ENCODE measurements at places on chromosomes 7 and 10.

DNA sequence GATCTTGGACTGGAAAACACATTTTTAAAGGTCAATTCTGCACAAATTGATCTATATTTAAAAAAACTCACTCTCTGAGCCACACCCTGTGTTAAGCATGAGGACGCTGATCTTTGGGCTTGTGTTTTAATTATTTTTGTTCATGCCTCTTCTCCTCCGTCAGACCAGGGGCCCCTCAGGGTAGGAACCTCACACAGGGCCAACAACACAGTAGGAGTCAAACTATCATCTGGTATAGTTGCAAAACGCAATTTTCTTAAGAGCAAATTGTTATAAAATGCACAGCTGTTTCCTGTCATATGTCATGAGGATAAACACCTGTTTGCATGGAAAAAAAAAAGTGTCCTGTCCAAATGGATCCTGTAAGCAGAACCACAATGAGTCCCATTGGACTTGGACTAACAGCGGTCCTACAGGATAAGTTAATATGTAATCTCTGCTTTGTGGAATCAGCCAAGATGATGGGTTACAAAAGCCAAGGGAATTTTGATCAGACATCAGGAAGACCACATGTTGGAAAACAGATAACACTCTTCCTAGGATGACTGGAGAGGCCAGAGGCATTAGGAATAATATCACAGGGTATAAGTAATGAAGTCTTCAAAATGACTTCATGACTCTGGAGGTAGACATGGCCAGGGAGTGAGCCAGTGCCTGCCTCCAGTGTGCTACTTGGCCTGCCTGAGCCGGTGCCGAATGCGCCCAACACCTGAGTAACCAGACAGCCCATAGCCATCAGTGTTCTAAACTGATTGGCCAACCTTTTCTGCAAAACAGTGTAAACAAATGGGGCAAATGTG lies 184.9 kb upstream of the ADCY1 start:
- no peak for DNase-seq

- no peak for DNase-seq
Observed at GRCh38 chr7:4823441-4824119, 38.2 kb downstream of the PAPOLB start.

DNA sequence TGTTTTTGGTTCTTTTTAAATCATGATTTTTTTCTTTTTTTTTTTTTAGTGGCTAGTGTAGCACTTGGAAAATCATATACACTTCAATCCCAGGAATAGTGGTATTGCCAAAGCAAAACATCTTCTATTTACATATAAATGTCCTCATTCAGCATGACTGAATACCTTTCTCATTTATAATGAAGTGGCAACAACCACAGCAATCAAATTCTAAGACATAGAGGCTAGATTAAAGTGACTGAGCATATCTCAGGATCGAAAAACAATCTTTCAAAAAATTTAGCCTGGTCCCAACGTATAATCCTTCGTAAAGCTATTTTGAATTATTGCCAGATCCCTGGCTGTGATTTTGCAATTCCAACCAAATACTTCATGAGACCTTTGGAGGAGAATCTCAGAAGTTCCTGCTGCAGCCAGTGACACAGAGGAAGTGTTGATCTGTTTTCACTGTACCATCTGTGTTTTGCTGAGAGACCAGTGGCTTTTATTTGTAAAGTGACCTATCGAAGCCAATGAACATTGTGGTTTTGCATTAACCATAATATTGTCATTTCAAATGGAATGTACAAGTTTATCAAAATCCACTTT lies 29.8 kb upstream of the SP8 start:
- DNase-seq, result no peak

DNA sequence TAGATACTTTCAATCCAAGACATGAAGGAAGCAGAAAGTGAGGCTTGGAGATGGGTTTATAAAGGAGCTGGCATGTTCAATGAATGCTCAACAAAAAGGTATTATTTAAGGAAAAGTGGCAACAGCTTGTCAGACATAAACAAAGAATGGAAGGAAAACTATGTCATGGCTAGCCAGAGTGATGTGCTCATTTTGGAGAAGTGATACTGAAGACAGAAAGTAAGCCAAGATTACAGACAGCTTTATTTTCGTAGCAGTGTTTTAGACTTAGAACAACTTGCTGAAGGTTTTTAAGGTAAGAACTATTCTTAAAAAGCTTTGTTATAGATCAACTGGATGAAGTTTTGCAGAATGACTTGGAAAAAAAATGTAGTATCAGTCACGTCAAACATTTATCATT lies 160.5 kb upstream of the FERD3L start:
- no peak for DNase-seq

GRCh38 chr10:15293862-15294842 lies 76.9 kb downstream of the FAM171A1 start:
- no peak for DNase-seq

DNA sequence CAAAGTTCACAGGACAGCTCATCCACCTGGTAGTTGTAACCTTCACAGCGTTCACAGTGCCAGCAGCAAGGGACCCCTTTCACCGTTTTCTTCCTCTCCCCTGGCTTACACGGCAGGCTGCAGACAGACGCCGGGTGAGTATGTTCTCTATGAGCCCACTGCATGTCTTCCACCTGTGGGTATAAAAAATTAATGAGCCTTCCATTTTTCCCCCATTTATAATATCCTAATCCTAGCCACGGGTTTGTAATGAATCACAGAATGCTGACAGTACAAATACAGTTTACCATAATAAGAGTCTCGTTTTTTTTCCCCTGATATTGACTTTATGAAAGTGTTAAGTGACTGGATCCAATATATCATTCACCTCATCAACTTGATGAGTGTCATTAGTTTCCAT lies 719.0 kb downstream of the GRM8 start:
- DNase-seq, result no peak

- DNase-seq, result peak; percentile 23
Observed at GRCh38 chr10:97780841-97781617, 9.2 kb upstream of the SFRP5 start.

DNA sequence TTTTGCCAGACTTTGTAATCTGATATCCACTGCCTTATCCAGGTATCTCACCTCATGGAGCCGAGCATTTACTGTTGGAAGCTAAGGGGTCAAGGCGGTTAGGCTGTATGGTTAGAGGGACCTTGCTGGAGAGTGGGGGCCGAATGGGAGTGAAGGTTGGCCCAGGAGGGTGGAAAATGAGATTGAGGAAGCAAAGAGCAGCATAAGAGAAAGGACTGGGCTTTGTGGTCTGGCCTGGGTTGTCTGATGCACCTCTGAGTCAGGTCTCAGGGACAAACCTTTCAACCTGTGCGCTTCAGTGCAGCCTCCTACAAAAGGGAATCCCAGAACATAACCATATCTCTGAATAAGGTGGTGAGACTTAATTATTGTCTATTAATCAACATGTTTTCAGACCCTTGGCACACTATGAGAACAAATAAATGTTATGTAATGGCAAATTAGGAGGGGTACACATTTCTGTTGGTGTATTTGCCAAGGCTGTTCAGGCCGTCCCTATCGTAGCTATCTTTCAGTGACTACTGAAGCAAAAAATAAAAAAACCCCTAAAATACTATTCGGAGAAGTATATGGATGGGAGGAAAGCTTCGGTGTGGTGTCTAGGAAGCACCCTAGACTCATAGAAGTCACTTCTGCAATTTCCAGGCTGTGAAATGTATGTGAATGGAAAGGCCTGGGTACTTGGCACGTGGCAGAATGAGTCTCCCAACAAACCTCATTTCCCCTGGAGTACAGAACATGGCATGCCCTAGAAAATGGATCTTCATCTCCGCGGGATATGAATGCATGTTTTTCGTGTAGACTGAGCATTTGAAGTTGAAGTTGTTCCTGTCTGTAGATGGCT lies 4.3 kb downstream of the CAMK1D start:
- peak; percentile 46 for DNase-seq

DNA sequence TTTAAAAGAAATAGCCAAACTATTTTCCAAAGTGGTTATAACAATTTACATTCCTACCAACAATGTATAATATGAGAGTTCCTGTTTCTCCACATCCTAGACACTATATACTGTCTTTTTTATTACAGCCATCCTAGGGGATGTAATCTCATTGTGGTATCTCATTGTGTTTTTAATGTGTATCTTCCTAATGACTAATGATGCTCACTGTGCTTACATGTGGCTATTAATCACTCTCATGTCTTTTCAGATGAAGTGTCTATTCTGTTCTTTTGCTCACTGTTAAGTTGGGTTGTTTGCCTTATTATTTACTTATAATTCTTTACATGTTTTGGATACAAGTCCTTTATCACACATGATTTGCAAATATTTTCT lies 71.8 kb downstream of the ZNF438 start:
- DNase-seq, result no peak

GRCh38 chr10:113336549-113337130 lies 216.2 kb upstream of the HABP2 start:
- no peak for DNase-seq

DNA sequence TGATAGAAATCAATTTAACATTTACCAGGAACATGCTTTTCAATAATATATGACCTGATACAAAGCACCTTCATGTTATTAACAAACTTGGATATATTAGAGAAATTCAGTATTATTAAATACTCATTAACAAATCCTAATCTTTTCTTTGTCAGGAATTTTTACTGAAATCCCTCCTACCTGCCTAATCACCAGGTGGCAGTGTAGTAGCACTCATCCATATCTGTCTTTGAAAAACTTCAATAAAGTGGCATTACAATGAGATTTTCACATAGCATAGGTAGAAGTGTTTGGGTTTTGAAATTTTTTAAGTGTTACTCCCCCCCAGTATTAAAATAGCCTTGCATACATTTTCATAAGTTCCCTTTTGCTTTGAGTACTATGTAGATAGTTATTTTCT lies 1246.6 kb upstream of the LRRN3 start:
- DNase-seq, result no peak

DNA sequence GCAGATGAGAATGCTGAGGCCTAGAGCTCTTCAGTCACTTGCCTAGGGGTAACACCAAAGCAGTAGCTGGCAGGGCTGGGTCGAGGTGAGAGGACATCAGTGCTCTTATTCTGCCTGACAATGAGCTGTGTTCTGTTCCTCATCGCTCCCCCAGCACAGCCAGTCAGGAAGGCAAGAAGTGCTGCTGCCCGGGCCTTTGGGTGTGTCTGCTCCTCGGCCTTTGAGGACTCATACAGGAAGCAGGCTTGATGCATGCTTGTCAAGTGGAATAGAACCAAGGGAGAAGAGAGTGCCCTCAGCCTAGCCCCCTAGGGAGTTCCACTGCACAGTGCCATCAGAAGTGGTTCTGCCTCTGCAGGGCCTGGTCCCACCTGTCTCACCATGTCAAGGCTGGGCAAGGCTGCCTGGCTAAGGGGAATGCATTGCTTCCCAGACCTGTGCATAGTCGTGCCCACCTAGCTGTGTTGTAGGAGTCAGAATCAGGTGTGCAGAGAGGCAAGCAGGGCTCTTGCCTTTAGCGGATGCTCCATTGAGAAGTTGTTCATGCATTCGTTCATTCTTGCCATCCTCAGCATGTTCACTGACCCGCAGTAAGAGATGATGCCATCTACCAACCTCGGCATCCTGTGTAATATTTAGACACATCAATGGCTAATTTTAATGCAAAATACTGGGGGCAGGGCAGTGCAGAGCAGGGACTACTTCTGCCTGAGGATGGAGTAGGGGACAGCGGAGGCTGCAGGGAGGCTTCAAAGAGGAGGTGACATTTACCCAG lies 156.6 kb downstream of the RPS24 start:
- no peak for DNase-seq

DNA sequence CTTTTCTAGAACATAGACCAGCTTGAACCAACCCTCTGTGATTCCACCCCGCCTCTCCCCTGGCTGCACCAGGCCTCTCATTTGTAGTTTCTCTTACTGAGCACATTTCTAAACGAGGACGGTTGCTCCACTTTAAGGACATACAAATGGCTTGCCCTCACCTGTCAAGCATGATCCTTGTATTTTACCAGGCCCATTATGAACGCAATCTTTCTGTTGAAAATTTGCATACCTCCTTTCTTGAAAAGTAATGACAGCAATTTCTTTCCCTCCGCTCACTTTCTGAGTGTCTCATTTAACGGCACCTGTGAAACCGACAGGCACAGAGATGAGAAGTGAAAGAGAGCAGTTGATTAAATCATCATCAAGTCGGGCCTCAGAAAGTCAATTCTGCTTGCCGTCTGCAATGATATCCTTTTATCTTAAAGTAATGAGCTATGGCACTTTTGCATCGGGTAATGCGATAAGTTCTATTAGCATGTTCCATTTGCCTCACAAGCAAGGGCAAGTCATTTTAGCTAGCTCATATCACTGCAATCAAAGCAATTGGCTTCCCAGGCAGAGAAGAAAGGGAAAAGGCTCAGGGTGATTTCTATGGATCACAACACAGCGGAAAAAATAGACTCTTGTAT lies 705.6 kb upstream of the GALNT17 start:
- DNase-seq, result no peak

DNA sequence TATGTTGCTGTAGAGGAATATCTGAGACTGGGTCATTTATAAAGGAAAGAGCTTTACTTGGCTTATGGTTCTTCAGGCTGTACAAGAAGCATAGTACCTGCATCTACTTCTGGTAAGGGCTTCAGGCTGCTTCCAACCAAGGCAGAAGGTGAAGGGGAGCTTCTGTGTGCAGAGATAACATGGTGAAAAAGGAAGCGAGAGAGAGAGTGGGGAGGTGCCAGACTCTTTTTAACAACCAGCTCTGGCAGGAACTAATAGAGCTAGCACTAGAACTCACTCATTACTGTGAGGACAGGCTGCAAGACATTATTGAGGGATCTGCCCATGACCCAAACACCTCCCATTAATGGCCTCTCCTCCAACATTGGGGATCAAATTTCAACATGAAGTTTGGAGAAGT lies 94.5 kb downstream of the KIF20B start:
- no peak for DNase-seq

DNA sequence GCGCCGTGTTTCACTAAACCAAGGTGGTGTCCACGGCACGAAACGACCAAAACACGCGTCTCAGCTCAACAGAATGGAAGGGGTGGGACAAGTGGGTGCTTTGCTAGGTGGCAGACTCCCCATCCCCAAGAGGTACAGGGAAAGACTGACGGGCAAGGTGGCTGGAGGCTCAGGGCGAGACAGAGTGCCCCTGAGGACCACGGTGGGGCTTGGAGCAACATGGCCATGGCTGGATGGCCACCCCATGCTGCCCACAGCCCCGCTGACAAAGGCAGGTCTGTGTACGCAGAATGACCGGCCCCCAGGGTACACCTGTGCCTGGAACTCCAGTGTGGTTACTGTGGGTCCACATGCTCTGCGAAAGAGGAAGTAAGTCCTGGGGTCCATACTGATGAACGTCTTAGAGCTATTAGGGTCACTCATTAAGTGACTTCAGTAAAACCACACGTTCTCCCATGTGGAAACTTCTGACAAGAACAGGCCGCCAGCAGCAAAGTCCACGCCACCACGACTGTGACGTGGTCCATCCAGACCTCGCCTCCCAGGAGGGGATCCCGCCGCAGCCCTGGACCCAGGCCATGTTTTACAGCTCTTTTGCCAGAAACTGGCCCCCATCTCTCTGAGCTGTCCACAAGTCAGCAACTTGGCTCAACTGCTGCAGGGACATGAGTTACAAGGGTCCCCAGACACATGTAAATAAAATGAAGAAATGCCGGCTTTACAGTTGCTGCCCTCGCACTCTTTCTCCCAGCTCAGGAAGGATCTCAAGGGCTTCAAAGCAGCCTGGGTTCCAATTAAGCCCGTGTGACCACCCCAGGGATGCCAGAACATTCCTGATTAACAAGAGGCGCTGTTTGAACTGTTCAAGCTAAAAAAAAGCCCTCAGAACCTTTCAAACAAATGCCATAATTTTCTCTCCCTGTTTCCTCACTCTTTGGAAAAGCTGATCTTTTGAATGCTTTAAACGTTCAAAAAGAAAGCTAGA lies 66.8 kb downstream of the MAD1L1 start:
- DNase-seq, result no peak
